ENCODE measurements at places on chromosomes 12 and 14.

GRCh38 chr12:31589904-31590641 is 863 bp downstream of the DENND5B start:
- DNase-seq, result peak; percentile 80

DNA sequence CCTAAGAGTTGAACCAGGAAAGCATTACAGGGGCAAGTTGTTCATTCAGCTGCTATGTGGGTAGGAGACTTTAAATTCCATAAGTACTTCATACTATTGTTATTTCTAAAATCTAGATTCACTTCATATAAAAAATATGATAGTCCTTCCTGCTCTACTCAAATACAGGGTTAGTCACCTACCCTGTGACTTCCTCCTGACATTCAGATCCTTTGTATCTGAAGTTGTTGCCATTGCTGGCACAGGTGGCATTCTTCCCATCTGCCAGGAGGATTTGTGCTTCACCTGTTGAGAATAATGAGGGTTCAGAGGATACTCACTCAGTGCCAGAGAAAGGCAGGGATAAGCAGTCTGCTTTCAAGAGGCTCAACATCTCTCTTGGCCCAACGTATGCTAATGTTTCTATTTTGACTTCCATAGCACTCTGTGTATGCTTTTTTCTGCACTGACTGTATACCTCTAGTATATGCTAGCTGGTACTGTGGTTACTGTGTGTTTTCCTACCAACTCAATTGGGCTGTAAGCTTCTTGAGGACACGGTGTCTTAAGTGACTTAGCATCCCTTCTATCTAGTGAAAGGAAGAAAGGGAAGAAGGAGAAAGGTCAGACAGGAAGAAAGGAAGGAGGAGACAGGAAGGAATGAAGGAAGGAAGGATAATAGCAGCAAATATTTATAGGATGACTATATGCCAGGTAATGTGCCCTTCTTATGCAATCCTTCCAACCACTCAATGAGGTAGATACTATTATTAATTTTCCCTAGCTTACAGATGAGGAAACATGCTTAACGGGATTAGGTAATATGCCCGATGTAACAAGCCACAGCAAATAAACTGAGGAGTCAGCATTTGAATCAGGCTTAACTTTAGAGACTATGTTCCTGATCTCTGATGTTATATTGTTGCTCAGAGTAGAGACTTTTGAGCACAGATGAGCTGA is 38.5 kb upstream of the FGF6 start:
- DNase-seq, result no peak

- peak; percentile 93 for DNase-seq
Observed at GRCh38 chr14:93892923-93893558, 34.1 kb upstream of the FAM181A start.

GRCh38 chr14:44897845-44898151 is 63.9 kb downstream of the KLHL28 start:
- no peak for DNase-seq

DNA sequence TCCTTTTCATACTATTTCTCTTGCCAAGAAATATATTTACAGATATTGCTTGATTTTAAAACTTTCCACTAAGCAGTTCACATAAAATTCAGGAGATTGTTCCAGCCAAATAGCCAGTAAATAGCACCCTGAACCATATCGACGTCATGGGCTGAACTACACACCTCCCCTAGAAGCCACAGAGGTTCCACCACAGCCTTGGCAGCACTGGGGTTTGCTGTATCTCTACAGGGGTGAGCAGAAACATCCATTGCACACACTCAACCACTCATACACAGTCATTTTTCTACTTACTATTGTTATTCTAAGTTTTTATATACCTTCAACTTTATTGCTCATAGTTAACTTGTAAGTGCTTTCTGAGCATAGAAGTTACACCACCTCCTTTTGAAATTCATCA is 8.1 kb upstream of the EIF2S3B start:
- DNase-seq, result no peak

GRCh38 chr12:57771873-57772428 is at the start of gene METTL1:
Gene METTL1 (minus strand): TSS chr12:57772105. CDS start chr12:57772083, 22 bp downstream.
- DNase-seq, result peak; percentile 93

DNA sequence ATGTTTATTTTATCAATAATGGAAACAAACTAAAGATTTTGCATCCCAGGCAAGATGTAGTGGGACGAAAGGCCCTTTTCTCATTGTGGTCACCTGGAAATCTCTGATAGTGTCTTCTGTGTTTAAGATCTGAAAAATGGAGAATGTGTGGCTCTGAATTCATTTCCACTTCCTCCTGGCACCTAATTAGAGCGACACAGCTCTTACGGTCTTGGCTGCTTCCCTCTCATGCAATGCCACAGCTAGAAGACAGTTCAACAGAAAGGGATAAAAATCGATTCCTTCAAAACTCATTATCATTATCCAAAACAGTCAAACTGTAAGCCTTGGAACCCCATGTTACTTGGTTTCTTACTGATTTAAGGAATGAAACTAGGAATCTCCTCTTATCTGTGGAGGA is 9.3 kb downstream of the ST8SIA1 start:
- DNase-seq, result no peak

GRCh38 chr14:64828071-64828470 is 51.6 kb downstream of the SPTB start:
- DNase-seq, result no peak

DNA sequence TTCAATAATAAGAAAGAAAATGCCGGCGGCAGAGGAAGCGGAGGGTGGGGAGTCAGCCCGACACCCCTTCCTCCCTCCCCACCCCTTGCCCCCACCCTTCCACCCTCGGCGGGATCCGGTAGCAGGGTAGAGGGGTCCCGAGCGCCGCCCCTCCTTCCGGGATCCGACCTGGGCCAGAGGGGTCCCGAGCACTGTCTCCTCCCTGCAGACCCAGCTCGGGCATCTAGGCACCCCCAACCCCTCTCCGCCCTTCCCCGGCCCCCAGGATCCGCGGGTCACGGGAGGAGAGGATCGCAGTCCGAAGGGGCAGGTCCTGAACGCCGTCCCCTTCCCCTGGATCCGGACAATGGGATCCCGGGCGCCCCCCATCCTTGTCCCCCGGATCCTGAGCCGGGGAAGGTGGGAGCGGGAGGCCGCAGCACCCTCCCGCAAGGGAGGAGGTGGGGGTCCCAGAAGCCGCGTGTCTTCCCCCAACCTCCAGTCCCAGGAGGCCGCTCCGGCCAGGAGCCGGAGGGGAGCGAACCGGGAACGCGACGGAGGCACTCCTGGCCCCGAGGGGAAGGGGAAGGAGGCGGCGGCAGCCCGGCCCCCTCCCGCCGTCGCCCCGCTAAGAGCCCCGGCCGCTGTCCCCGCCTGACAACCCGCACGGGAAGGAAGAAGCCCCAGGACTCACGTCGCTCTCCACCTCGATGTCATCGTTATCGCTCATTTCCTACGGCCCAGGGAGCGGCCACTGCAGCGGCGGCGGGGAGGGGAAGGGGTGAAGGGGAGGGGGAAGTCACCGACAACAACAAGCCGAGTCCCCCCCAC is 481 bp downstream of the MAX start:
- DNase-seq, result peak; percentile 38

GRCh38 chr14:65357113-65357512 is 55.4 kb upstream of the FUT8 start:
- DNase-seq, result no peak

DNA sequence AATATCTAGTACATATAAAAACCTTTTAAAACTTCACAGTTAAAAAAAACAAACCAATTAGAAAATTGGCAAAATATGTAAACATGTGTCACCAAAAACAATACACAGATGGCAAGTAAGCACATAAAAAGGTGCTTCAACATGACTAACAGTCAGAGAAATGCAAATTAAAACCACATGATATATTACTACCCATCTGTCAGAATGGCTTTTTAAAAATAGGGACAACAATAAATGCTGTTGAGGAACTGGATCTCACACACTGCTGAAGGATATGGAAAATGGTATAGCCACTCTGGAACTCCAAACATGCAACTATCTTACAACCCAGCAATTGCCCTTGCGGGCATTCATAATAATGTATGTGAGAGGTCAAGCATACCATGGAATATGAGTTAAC is 1153.6 kb downstream of the FLRT2 start:
- no peak for DNase-seq

GRCh38 chr14:61959348-61959747 is 197.1 kb downstream of the SNAPC1 start:
- DNase-seq, result no peak

- DNase-seq, result no peak
Observed at GRCh38 chr12:64098709-64099354, 123.3 kb downstream of the KICS2 start.

GRCh38 chr12:88063375-88063774 is 34.2 kb upstream of the C12orf50 start:
- DNase-seq, result no peak

GRCh38 chr14:99513946-99514551 is 32.8 kb downstream of the CCNK start:
- DNase-seq, result no peak

Measured in glutamatergic neuron (in vitro differentiated cells).